ENCODE measurements at places on chromosomes 2 and 18.

- DNase-seq, result no peak
These were observed 84.2 kb upstream of the LAPTM4A start for GRCh38 chr2:20135631-20136050.

DNA sequence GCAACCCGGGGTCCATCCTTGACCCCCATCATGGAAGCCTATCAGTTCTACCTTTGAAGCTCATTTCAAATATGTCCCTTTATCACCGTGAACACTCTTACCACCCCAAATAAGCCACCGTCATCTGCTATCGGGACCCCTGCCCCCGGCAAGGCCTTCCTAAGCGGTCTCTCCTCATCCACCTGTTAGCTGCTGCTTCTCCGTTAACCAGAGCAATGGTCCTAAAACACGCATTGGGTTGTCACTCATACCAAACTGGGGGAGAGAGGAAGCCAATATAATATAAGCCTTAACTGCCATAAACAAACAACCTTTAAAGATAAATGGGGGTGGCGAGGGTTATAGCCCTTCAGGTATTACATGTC lies 680 bp downstream of the ASNSD1 start:
- DNase-seq, result no peak

GRCh38 chr2:172849519-172850217 lies 114.0 kb downstream of the RAPGEF4 start:
- DNase-seq, result no peak

- DNase-seq, result no peak
These were observed 2132.8 kb upstream of the CELF4 start for GRCh38 chr18:39698436-39698835.

- no peak for DNase-seq
These were observed 157.9 kb downstream of the FMNL2 start for GRCh38 chr2:152492911-152493310.

DNA sequence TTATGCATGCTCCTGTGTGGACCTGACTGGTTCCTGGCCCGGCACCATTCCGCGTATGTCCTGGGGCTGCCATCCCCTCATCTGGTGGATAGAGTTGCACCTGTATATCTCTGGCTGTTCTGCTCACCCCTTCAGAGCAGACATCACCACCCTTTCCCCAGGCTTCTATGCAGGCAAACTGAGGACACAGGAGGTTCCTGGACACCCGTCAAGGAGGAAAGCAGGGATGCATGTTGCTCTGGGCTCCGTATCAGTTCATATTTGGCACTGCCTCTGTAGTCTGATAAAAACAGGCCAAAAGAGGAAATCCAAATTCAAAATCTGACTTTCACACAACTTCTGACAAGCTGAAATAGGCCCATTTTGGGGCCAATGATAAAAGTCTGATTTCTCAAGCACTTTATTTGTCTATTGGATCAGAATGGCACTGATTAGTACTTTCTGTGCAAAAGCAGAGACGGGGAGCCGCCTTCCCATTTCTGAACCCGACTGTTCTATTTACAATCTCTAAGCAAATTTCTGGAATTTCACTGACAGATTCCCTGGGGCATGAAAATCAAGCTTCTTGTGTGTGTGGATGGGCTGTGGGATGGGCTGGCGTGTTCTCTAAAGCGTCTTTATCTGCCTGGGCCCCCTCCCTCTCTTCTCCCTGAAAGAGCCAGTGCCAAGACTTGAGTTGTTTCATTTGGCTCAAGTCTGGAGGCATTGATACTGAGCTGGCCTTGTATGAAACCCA lies 96.9 kb downstream of the SETBP1 start:
- DNase-seq, result no peak
